Umbilical cord (tissue), 2 donors: ENCODE measurements at places on chromosomes 3 and 15.
A peak's percentile ranks its signal among the peaks of the same experiment; 100 is the strongest.

DNA sequence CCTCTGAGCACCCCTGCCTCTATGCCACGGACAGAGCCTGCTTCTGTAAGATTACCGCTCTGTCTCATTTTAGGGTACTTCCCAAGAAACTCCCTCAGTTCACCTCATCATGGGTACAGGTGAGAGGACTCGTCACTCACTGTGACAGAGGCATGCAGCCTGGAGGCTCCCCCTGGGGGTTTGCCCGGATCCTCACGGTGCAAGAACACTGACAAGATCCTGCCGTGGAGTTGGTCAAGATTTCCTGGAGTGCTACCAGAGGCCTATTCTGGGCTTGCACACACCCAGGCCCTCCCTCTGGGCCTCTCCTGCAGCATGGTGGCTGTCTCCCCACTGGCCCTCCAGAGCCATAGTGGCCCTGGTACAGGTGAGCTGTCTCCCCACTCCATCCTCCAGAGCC lies 103.1 kb upstream of the TNIK start:
- no peak for DNase-seq

DNA sequence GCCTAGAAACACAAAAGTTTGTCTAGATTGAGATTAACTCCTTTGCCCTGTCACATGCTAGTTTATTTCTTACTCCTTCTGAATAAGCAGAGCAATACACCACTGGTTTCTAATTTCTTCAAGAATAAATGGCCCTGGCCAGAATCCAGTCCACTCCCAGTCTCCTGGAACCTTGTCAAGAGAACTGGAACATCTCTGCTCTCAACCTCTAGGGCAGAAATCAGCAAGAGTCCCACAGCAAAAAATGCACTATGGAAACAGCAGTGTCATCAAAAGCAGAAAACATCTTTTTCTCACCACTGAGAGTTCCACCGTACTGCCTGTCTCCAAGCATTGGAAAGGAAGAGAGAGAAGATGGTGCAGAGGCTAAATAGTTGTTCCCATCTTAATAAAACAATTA lies 35.9 kb upstream of the PPP2R3A start:
- DNase-seq: peak; percentile 79

DNA sequence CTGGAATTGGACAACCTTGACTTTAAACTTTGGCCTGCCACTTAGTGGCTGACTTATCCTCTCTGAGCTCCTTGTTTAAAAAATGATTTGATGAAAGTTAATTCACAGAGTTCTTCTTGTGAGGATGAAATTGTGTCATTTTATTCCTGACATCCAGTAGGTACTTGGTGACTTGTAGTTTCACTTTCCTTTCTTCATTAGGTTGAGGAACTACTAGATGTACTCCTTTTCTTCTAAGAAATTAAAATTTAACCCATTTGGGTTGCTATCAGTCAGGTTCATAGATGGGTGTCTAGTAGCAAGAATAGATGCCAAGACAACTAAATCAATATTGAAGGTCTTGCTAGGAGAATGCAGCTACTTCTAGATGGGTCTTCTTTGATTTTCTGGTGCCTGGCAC lies 5.2 kb downstream of the NR1D2 start:
- DNase-seq: no peak

DNA sequence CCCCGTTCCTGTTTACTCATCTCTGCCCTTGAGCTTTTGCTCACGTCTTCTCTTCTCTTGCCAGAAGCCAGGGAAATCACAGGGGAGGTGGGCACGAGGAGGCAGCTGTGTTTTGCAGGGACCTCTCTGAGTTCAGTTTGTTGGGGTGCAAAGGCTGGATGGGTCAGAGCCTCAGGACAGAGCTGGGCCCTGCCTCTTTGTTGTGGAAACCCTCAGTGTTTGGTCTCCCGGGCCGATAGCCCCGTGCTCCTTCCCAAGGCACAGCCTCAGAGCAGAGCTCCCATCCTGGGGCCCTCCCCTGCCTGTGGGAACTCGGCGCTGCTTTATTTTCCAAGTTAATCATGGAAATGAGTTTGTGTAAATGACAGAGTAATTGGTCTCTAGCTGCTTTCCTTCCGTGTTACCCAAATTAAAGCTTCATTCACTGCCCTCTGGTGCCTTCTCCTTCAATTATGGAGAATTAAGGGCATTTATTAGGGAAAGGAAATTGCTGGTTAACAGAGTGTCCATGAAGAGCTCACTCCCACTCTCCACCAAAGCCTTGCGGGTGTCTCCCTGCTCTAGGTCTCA lies 40.9 kb downstream of the BDH1 start:
- no peak for DNase-seq

DNA sequence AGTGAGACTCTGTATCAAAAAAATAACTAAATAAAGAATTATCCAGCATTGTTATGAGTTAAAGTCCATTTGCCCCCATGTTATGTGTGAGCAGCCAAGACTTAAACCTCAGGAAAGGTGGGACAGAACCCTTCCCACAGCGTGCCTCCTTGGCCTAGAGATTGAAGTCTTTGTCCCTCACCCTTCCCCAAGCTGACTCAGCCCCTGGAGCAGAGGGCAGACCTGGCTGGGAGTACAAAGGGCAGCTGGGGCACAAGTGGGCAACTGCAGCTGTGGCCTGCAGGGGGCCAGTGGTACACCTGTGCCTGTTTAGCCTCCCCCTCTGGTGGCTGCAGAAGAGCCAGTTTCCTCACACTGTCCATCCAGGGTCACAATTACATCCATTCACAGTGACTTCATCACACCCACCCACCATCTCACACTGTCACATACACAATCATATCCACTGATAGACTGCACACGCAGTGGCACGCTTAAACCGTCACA lies 940 bp upstream of the ACY1 start:
- no peak for DNase-seq

DNA sequence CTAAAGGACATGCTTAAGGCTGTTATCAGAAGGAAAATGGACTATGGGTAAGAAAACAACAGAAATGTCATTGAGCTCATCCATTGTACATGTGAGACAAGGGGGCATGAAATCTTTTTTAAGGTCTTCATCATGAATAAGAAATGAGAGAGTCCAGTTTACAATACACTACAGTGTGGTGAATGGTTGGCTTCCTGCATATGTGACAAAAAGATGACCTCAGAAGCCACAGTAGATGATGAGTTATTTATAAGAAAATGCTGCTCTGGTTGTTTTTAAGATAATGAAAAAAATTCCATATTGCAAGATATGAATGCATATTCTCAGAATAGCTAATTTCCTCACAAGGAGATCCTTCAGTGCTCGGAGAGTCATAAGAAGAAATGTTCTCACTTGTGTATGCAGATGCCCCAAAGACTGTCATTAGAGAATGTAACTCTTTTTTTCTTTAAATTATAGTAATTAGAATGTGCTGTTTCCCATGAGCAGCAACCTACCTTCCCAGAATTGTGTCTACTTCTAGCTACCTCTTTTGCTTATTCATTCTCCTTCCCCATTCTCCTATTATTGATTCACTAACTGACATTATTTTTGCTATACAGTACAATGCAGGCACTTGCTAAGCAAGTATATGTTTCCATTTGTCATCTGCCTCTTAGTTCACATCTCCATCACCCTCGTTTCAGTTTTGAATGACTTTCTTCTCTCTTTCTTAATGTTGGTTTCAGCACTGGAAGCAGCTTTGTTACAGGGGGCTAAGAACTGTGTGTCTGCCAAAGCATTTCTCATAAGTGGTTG lies 152.0 kb upstream of the PEX5L start:
- DNase-seq: no peak

DNA sequence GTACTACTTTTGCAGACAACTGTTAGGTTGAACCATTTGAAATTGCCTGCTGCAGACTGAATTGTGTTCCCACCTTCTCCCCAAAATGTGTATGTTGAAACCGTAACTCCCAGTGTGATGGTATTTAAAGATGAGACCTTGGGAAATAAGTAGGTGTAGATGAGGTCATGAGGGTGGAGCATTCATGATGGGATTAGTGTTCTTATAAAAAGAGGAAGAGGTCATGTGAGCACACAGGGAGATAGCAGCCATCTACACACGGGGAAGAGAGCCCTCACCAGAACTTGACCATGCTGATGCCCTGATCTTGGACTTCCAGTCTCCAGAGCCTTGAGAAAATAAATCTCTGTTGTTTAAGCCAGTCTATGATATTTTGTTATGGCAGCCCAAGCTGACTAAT lies 17.4 kb upstream of the FHIT start:
- DNase-seq: no peak

GRCh38 chr3:117610156-117610555 lies 900.6 kb downstream of the TUSC7 start:
- DNase-seq: no peak
